Fibroblast of villous mesenchyme (primary cell): ENCODE measurements at places on chromosomes 3 and 15. TPM values are rescaled to one million over a fixed set of nuclear protein-coding genes. Genes with fewer than 3 reads are reported as not detected.
A peak's percentile ranks its signal among the peaks of the same experiment; 100 is the strongest.

DNA sequence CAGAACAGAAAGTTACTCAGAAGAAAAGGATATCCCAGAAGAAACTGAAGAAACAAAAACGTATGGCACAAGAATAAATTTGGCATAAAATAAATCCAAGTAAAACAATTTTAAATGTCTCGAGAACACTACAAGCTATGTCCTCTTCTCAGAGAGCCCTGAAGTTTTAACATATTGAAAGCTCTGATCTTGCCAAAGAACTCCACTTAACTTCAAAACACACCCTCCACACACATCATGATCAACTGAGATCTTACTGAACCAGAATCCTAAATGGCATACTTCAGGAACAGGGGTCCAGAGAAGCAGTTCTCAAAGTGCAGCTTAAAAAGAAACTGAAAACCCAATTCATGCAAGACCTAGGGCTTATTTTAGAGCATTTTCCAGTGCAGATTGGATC, 194.3 kb downstream of the MAGI1 start:
- no peak for DNase-seq

GRCh38 chr3:138195481-138195880, 8.4 kb downstream of the ARMC8 start:
- DNase-seq = no peak

Gene ALS2CL
- total RNA-seq = 2.6 and 6.0 TPM in 2 replicates

GRCh38 chr3:124791639-124792151, 61.4 kb downstream of the UMPS start:
- peak; percentile 98 for DNase-seq

DNA sequence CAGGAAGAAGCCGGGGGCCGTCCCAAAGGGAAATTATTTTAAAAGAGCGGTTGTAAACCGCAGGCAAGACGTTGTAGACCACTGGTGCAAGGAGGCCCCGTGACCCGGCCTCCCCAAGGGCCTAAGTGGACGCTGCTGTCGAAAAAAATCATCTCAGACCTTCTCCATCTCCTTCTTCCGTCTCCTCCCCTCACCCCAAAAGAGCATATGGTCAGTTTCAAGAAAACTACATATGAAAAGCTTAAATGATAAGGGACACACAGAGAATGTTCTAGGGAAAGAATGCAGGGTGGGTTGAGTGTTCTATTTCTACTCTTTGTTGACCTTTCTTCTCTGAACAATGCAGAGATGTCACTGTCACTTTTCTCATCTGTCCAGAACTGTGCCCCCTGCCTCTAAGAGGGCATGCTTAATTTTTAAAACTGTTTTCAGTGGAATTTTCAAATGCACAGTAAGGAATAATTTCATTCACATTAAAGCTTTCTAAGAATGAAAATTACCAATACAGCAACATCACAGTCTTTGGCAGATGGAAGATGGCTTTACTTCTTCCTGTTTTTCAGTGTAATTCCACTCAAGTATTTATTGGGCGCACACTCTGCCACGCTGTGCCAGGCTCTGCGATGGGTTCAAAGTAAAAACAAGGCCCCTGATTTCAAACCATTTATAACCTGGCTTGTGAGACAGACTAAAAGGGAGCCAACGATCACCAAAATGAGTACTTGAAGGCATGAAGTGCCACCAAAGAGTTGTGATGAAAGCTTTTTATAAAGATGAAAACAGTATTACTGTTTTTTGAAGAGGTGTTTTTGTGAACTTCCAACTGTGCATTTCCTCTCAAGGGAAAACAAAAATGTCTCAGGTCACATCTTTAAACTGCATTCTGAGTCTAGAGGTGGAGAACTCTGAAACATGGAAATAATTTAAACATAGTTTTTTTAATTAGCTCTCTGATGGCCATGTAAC, 891 bp upstream of the TOP2B start:
- DNase-seq = peak; percentile 78

DNA sequence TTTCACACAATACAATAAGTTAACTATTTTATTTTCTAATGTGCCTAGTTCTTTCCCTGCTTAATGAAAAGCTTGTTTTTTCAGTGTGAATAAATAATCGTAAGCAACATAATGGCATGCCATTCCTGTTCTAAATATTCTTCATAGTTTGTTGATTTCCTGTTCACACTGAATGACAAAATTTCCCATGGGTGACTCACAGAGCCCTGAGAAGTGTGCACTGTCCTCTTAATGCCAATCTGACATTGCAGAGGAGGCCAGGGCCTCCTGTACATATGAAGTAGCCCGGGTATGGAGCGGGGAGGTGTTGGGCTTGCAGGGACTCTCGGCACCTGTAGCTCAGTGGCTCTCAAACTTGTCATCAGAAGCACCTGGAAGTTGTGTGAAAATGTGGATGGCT, 24.3 kb downstream of the CCR3 start:
- DNase-seq = no peak

GRCh38 chr15:31131853-31132375, 30.4 kb upstream of the TRPM1 start:
- no peak for DNase-seq

Gene C2CD4B
- not detected in 2 replicates for total RNA-seq

Gene WNT7A
- not detected in 2 replicates for total RNA-seq

GRCh38 chr3:14938954-14939353, 8.4 kb upstream of the NR2C2 start:
- no peak for DNase-seq

Gene IL20RB
- total RNA-seq = 1.6 and 2.2 TPM in 2 replicates

DNA sequence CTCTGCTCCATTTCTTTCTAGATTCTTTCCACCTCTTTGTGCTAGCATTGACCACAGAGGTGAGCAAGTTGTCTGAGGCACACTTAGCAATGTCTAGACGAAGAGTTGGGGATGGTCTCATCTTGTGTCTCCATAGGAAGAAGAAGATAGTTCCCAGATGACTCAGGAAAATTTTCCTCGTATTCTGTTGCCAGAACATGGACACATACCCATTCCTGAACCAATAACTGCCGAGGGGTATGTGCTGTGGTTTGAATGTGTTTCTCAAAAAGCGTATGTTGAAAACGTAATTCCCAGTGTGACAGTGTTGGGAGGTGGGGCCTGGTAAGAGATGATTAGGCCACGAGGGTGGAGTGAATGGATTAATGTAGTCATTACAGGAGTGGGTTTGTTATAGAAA, 107.5 kb upstream of the GALNT15 start:
- peak; percentile 88 for DNase-seq

Gene LRRC49
- total RNA-seq = 10.3 and 14.2 TPM in 2 replicates

Gene PP2D1
- not detected in 2 replicates for total RNA-seq

GRCh38 chr3:36891701-36892160, 53.1 kb downstream of the TRANK1 start:
- no peak for DNase-seq

DNA sequence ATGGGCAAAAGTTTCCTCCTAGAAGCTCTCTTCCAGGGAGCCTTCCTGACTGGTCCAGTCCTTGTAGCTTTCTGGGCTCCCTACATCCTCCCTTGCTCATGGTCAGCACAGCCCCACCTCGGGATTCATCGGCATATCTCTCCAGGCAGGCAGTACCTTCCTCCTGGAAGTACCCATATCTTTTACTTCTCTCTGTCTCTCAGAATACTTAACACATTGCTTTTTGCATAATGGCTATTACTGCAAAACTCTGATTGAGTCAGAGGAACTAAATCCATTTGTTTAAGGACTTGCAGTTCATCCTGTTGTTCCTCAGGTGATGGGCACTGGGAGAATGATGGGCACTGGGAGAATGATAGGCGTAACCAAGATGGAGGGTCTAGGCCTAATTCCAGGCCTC, 13.8 kb upstream of the ZBTB38 start:
- DNase-seq = no peak

Gene GP5
- total RNA-seq = 0.32 TPM in 1 of 2 replicates, not detected in the other

DNA sequence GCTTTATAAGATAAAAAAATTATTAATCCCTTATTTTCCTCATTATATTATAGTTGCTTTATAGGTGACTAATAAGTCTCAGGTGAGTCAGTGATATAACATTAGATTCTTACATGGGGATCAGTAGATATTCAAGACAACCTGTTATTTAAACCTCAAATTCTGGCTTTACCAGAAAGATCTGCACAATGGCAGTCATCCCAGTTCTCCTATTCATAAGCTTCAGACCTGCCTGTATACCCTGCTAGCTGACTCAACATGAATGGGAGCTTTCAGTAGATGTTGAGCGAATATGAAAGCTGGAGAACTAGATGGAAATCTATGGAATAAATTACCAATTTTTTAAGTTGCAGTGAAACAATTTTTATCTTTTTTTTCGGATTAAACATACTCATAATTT, 20.5 kb upstream of the CCDC54 start:
- DNase-seq = no peak

Gene TICRR
- 5.2 TPM in 2 replicates for total RNA-seq

Gene MST1
- 1.7 and 5.2 TPM in 2 replicates for total RNA-seq

GRCh38 chr3:25695731-25696420, 31.2 kb upstream of the TOP2B start:
- DNase-seq = no peak

GRCh38 chr3:132997404-132998185, 40.6 kb upstream of the TMEM108 start:
- no peak for DNase-seq

Gene VWA5B2
- not detected in 2 replicates for total RNA-seq

- no peak for DNase-seq
These were observed 777.7 kb downstream of the GBE1 start for GRCh38 chr3:80983753-80984152.

DNA sequence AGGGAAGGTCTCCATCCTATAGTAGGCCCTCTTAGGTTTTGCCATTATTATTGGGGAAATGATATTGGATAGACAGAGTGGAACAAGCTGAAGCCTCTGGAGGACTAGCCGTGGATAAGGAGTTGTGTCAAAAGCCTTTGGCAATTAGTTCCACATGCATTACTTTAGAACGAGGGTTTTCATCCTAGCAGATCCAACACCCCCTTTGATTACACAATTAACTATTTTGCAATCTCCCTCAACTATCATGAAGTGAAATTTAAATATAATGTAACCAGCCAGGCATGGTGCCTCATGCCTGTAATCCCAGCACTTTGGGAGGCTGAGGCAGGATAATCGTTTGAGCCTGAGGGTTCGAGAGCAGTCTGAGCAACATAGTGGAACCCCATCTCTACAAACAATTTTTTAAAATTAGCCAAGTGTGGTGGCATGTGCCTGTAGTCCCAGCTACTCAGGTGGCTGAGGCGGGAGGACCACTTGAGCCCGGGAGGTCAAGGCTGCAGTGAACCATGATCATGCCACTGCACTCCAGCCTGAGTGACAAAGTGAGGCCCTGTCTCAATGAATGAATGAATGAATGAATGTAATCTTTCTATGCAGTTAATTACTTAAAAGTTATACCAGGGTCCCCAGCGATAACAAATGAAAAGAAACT, 56.8 kb downstream of the PXYLP1 start:
- DNase-seq = no peak

DNA sequence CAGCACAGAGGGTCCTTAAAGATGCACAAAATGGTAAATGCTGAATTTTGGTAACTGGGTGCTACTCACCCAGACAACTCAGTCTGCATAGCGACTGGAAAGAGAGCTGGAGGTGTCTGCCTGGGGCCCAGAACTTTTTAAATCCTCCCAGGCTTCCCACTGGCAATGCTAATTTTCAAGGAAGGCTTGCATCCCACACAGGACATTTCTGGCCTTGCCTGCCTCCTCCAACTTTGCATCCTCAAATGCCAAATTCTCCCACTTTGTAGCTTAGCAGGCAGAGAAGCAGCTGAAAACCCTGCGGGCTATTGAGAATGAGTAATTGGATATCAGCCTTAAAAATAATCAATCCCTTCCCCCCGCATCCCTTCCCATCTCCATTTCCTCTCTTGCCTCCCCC, 656.6 kb upstream of the ADAMTS9 start:
- DNase-seq = no peak

Gene ANKUB1
- total RNA-seq = not detected in 2 replicates

DNA sequence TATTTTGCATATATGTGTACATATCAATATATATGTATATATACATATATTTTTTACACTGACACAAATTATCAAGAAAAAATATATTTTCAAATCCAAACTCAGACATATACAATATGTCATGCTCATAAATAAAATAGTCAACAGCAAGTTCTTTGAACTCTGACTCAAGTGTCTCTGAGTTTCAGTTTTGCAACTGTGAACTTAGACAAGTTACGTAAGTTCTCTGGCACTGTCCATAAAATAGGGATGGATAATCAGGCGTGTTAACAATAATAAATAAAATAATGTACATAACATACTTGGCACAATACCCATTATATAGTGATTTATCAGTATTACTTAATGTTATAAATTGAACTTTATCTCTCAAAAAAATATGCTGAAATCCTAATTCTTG, 12.1 kb upstream of the XRN1 start:
- DNase-seq = peak; percentile 46

GRCh38 chr3:170572665-170573253, 13.1 kb downstream of the SLC7A14 start:
- DNase-seq = peak; percentile 74

GRCh38 chr15:78938658-78939488, 6.0 kb downstream of the CTSH start:
- no peak for DNase-seq

DNA sequence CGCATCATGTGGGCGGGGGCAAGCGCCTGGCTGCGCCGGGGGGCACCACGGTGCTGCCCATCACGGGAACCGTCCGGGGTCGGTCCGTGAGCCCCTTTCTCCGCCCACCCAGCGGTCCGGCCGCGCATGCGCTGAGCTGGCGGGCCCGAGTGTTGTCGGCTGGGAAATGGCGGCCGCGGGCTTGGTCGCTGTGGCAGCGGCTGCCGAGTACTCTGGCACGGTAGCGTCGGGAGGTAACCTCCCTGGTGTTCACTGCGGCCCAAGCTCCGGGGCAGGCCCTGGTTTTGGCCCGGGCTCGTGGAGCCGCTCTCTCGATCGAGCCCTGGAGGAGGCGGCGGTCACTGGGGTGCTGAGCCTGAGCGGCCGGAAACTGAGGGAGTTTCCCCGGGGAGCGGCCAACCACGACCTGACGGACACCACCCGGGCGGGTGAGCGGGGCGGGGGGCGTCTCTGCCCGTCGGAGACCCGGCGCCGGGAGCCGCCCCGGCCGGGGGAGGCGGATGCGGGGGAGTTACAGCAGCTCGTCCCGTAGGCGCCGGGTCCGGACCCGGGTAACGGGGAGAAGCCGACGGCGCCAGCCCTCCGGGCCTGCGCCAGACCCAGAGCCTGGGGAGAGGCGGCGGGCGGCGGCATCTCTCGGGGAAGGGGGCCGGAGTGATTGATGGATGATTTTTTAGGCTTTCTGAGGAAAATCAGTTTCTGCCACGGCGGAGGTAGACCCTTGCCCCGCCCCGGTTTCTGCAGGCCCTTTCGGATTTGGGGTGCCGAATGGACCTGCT, at the start of gene LRCH3:
LRCH3 (plus strand) TSS at position 142 of the 779 bp plus-strand sequence; CDS start at position 167, 25 bp downstream.
- peak; percentile 76 for DNase-seq
